EH (cell line): ENCODE measurements at places on chromosomes 13 and 19.

GRCh38 chr19:30785458-30786137 is 413.4 kb downstream of the ZNF536 start:
- no peak for DNase-seq

- peak; percentile 20 for DNase-seq
These were observed 508 bp downstream of the SLC15A1 start for GRCh38 chr13:98751861-98752466.

GRCh38 chr13:113863524-113864272 is at the start of gene GAS6:
Gene GAS6, minus strand, starts transcription at chr13:113864076. Its CDS starts 156 bp downstream, at chr13:113863920.
- peak; percentile 60 for DNase-seq

DNA sequence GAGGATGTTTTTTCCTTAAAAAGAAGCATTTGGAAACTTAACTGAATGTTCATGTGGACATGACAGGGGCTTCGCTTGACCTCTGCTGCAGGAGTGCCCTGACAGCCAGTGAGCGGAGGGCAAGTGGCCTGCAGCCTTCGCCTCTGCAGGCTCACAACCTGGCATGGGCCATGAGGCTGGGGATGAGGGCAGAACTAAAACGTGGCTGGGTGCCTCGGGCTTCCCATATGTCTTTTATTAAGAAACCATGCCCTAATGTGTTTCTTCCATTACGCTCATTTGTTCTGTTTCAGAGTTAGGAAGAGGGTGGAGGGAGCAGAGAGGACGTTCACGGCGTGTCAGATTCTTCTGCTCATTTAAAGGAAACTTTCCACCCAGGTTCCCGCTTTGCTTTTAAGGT is 2.9 kb downstream of the ARHGEF7 start:
- DNase-seq = peak; percentile 12

DNA sequence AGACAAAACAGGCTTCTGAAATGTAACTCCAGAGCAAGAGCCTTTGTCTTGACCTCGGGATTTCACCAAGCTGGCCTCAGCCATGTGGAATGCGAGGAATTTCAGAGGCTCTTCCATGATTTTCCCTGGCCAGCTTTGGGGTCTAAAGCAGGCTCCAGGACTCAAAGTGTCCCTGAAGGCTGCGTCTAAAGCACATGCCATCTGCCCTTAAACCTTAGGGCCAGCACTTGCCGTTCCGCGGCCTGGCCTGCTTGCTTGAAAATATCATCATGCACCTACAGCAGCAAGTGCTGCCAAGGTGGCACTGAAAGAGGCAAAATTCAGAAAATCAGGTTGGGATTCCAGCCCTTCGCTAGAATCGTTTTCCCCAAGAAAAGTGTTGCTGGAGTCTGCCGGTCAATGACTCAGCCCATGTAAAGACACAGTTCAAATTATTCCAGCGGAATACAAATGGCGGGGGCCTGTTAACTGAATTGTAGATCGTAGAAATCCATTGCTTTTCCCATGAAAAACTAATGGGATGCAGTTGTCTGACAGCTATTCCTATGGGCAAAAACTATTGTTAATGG is 105.7 kb upstream of the RAP2A start:
- DNase-seq = peak; percentile 92

DNA sequence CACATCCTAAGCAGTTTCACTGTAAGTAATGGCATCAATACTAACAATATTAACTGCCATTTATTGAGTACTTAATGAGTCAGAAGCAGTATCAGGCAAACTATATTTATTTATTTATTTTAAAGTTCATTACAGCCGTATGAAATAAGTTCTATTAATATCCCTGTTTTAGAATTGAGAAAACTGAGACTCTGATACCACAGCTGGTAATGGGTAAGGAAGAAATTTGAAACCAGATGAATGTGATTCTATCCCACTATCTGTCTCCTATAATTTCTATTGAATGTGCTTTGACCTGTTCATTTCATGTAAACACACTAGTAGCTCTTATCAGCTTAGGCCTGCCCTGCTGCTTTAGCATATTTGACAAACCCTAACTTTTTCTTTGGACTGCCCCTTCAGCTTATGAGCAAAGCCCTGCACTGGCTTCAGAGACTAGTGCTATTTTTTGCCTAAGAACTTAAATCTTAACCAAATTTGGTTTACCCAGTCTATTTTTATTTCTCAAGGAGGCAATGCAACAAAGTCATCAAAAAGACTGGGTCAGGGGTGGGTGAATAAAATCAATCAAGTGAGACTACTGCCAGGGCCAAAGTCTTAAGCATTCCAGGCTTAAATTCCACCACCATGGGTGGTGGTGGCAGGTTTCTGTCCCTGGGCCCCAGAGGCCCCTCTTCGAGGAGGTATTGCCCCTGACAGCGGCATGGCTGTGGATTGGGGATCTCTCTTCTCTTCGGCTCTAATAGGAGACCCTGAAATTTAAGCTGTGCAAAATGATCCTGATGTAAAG is 143.4 kb downstream of the DLEU7 start:
- no peak for DNase-seq

DNA sequence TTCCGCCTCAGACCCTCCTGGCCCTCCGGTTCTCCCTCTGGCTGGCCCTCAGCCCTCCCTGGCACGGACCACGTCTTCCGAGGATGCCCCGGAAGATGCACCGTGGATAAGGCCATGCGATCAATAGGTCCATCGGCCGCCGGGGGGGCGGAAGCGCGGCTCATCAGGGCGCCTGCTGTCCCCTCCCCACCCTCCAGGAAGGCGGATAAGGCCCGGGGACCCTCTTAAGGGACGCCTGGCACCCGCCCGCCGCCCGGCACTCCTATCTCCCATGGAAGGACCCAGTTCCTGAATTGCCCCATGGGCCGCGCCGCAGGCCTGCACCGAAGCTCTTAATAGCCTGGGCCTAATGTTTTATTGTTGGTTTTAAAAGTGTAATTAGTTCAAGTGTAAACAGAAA is 46.2 kb upstream of the TCF3 start:
- no peak for DNase-seq

DNA sequence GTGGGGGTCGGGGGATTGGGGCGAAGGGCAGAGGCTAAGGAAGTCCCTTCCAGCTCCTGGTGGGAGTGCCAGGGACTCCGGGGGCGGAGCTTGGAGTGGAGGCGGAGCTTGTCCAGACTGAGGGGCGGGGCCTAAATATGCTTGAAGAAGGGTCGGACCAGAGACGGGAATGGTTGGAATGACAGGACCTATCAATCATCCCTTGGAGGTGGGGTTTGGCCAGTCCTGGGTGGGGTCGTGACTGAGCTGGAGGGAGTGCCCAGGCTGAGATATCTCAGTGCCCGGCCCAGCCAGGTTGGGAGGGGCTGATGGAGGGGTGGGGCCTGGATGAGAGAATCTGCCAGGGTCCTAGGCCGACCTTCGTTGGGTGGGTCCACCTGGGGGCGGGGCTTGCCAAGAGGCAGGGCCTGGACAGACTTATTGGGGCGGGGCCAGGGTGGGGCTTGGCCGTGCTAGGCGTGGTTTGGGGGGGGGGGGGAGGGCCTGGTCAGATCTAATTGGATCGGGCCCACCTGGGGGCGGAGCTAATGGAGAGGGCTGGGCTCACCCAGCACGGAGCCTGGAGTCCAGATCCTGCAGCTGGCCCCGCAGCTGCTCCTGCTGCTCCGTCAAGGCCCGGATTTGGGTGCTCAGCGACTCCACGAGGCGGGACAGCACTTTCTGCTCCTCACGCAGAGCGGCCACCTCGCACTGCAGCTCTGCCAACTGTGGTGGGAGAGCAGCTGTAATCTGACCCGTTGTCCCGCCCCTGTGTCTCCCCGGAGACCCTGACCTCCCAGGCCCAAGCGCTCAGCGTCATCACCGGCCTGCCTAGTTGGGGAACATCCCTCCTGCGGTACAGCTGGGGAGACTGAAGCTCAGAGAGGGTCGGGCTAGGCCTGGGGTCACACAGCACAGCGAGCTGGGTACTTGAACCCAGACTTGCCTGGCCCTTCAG is 2.6 kb upstream of the WIZ start:
- DNase-seq = peak; percentile 85

DNA sequence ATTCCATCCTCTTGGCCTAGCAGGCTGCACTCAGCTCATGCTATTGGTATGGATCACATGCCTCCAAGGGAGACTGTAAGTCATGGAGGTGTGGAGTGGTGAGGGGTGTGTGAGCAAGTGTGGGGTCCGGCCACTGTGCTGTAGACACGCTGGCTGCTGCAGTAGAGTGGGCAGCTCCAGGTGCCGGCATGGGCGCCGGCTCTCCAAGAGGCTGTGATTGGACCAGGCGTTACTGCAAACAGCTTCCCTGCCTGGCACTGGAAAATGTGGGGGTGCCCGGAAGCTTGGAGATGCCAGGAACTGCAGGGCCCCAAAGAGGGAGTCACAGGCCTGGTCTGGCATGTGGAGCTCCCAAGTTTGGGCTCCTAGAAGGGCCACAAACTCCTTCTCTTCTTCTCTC is 245.7 kb downstream of the GPC6 start:
- no peak for DNase-seq

DNA sequence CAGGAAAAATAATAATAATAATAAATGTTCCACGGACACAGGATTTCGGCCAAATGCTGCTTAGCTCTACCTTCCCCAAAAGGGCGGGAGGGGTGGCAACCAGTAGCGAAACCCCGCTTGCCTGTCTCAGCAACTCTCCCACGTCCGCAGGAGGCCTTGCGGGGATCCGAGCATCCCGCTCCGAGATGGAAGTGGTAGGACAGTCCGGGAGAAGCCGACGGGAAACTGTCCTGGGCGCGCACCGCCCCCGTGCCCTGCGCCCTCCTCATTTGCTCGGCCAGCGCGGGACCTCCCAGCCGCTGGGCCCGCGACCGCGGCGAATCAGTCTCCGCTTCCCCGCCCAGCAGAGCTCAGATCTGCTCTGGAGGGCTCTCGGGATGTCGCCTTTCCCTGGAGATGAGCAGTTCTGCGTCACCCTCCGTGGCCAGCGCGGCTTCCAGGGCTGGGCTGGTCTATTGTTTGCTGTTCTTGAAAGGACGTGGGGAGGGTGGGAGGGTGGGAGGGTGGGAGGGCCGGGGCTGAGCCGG is 48.9 kb upstream of the PABPC3 start:
- DNase-seq = peak; percentile 52

DNA sequence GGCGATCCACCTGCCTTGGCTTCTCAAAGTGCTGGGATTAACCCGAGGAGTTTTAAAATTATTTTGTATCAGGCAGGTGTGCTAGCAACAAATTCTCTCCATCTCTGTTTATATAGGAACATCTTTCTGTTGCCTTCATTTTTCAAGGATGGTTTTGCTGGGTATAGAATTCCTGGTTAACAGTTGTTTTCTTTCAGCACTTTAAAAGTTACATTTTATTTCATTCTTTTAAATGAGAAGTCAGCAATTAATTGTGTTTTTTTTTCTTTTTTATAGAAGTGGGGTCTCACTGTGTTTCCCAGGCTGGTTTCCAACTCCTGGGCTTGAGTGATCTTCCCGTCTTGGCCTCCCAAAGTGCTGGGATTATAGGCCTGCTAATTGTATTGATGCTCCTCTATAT is 44.0 kb downstream of the DPF1 start:
- no peak for DNase-seq

DNA sequence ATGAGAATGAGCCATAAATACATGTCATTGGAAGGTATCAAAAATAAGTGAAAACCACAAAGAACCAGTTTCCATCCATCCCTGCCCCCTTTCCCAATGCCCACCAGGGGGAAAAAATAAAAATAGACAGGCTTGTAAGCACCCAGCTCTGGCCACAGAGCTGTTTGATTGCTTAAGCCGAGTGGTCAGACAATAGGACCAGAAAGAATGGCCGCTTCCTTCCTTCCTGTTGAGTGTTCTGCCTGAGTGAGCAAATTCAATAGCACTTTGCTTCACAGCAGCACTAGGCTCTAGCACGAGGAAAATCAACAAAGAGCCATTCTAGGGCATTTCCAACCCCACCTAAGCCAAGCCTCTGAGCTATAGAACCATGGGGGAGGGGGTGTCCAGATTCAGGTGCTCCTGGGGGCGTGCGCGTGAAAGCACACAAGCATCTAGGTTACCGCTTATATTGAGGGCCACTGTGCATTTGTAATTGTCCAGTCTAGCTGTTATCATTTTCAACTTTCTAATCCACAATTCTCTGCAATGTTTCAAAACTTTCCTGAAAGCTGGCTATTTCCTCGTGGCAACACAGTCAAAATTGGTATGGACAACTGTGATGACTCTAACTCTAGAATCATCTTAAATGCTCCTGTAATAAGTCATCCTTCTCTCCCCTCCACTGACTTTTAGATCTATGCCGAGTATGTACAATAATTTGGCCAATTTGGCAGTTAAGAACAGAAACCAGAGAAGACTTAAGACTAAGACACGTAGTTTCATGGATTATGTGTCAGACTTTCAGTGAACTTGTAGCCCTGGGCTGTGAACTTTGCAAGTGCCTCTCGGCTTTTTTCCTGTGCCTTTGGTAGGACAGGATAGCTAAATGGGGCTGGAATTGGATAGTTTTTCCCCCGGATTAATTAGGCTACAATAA is 64.3 kb downstream of the SPRY2 start:
- DNase-seq = peak; percentile 58

- no peak for DNase-seq
These were observed 46.2 kb downstream of the GATAD2A start for GRCh38 chr19:19451429-19452242.

DNA sequence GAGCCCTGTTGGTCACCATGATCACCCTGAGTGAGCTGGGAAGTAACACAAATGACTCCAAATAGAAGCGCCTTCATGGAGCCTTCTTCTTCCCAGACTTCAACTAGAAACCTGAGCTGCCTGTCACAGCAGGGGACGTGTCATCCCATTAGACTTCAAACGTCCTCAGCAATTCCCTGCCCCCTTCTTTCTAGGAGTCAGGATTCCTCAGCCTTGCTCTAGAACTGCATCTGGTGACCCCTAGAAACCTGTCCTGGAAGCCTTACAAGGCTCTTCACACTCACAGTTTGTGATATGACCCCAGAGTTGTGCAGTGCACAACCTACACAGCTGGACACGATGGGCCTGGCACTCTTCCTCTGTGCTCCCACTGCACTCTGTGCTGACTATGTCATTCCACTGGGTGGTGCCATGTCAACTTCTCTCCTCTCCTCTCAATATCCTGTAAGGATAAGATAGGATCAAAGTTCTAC is 23.6 kb upstream of the TTYH1 start:
- DNase-seq = no peak

- peak; percentile 74 for DNase-seq
These were observed 10.1 kb downstream of the OR1I1 start for GRCh38 chr19:15091918-15092753.

DNA sequence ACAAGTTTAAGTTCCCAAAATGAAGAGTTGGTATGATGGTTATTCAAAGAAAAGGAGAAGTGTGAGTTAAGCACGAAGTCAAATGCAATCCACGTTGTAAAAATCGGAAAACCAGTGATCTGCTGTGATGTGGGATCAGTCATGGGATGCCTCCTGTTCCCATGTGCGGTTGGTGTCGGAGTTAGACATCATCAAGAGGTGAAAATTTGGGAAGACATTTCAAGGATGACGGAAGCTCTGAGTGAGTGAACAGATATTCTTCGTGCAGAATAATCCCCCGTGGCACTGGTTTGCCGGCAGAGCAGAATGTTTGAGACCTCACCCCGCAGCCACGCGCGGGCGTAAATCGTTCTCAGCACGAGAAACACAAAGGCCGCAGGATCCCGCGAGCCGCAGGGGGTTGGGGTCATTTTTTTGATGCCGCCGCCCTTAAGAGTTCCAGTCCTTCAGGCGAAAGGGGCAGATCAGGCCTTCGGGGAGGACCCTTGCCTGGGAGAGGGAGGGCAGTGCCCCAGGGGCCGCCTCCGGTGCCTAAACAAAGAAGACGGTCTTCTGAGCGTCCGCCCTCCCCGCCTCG is 13.7 kb upstream of the SOX1 start:
- no peak for DNase-seq
